ENCODE measurements at places on chromosomes 6 and 20. TPM values are rescaled to one million over a fixed set of nuclear protein-coding genes. Genes with fewer than 3 reads are reported as not detected.

- DNase-seq = no peak
Measured at GRCh38 chr20:9613871-9614270, 99.5 kb downstream of the LAMP5 start.

GRCh38 chr6:43768506-43768860 is 1.5 kb upstream of the VEGFA start:
- DNase-seq = no peak

- no peak for DNase-seq
Measured at GRCh38 chr20:54284928-54285704, 77.2 kb downstream of the PFDN4 start.

GRCh38 chr6:25089442-25089841 is 153.7 kb upstream of the RIPOR2 start:
- DNase-seq = no peak

- DNase-seq = no peak
Measured at GRCh38 chr20:62356589-62357186, 10.4 kb downstream of the LAMA5 start.

DNA sequence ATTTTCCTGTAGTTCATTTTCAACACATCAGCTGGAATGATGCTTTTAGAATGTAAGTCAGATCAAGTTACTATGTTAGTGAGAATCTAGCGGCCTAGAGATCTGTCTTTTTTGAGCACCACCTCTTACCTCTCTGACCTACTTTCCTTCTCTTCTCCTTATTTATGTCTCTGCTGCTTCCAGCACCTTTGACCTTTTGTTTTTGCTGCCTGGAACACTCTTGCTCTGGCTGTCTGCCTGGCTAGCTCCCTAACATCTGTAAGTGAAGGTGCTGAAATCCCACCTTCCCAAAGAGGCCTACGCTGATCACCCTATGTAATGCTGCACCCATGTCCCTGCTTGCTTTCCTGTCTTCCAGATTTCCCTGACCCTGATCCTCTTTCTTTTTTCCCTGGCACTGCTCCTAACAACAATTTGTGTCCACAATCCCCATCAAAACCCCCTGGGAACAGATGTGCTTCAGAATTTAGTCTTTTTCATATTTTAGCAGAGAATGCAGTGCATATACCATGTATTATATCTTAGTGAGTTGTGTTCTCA is 87.8 kb downstream of the RFPL4B start:
- no peak for DNase-seq

- DNase-seq = no peak
Measured at GRCh38 chr20:59031564-59032022, 542 bp downstream of the ATP5F1E start.

GRCh38 chr20:47847884-47848485 is 62.7 kb upstream of the SULF2 start:
- DNase-seq = no peak

DNA sequence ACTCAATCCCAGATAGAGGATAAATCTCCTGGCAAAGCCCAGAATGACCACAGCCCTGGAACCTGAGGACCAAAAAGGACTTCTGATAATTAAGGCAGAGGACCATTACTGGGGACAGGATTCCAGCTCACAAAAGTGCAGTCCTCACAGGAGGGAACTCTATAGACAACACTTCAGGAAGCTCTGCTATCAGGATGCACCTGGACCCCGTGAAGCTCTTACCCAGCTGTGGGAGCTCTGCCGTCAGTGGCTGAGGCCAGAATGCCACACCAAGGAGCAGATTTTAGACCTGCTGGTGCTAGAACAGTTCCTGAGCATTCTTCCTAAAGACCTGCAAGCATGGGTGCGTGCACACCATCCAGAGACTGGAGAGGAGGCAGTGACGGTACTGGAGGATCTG is 992 bp downstream of the ZSCAN16 start:
- DNase-seq = no peak

Gene ANGPT4
- 0.27 TPM for polyA plus RNA-seq

DNA sequence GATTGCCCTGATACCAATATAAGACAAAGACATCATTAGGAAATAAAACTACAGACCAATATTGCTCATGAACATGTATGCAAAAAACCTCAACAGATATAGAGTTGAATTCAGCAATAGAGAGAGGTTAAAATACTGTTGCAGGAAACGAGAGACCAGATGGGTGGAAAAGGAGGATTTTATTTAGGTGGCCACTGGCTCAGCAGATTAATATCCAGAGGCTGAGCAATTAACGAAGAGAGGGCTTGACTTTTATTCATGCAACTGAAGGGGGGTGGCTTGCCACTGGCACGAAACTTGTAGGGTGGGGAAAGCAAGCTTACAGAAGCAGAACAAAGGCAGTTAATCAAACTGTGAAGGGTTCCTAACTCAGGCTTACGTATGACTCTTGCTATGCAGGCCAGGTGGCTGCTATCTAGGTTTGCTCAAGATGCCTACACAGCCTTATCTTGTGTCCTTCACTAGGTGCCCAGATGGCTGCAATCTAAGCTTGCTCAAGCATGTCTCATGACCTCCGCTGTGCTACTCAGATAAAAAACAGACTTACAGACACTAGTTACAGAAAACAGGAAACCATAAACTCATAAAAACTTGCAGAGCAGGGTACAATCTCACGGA is 126.4 kb downstream of the MMUT start:
- no peak for DNase-seq

DNA sequence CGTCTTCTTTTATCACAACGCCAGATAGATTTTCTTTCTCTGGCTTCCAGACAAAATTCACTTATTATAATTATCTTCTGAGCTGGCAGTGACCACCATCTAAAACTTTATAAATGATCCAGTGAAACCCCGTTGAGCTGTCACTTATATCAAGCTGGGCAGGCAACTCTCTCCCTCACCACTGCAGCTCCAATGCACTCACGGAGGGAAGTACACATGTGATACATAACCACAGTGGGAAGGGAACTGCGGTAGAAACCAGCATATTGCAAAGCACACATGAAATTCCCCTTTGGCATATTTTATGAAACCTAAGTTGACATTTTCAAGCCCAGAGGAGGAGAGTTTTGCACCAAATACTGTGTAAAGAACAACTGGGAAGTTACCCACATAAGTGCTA is 536.9 kb downstream of the HACE1 start:
- no peak for DNase-seq
